ENCODE measurements at places on chromosomes 7 and 10.
A peak's percentile ranks its signal among the peaks of the same experiment; 100 is the strongest.

GRCh38 chr7:104130726-104131125 lies 77.1 kb downstream of the ORC5 start:
- DNase-seq, result peak; percentile 15

GRCh38 chr10:112792487-112793201 lies 157.4 kb upstream of the TCF7L2 start:
- DNase-seq, result no peak

GRCh38 chr7:5696346-5697110 lies 84.9 kb downstream of the RNF216 start:
- DNase-seq, result no peak

DNA sequence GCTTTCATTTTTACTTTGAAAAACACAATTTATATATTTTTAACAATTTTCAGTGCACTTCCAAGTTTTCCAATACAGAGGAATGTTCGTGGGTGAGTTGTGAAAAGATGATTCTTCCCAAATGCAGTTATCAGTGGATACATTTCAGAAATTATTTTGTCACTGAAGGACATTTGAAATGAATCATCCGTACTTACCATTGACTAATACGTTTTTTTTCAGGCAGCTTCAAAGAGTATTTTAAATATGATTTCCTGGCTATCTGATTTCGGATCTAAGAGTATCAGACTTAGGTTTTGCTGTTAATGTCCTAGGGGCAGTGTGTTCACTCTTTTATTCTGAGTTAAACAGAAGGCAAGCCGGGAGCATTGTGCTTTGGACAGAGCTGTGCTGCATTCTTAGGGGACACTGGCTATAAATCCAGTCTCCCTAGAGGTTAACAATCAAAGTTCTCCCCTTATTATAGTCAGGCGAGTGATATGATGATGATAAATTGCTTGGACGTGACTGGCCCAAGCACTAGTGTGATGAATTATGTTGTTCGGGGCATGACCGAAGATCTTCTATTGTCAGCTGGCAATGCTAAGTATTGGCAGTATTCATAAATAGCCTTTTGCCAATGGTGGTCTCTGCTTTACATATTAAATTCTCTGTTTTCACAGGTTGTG lies 4.5 kb downstream of the PTER start:
- DNase-seq, result no peak

DNA sequence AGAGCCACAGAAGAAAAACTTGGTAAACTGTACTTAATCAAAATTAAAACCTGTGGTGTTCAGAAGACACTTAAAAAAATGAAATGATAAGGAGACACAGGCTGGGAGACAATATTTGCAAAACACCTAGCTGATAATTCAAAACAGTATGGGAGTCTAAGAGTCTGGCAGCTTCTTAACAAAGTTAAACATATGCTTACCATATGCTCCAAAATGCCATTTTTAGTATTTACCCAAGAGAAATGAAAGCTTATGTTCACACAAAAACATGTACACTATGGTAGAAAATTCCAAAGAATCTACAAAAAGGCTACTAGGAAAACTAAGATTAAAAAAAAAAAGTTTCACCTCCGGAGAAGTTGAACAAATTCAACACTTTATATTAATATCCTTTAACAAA lies 48.6 kb downstream of the ITGB1 start:
- DNase-seq, result no peak

GRCh38 chr10:59319854-59320253 lies 42.5 kb downstream of the FAM13C start:
- DNase-seq, result no peak

GRCh38 chr10:71585564-71586290 lies 133.9 kb downstream of the C10orf105 start:
- no peak for DNase-seq

- DNase-seq, result no peak
Measured at GRCh38 chr10:109239371-109239770, 683.9 kb downstream of the XPNPEP1 start.

GRCh38 chr10:79454259-79454658 lies 8.8 kb upstream of the ZCCHC24 start:
- DNase-seq, result peak; percentile 86

- no peak for DNase-seq
Measured at GRCh38 chr7:20797042-20797461, 10.4 kb upstream of the SP8 start.

DNA sequence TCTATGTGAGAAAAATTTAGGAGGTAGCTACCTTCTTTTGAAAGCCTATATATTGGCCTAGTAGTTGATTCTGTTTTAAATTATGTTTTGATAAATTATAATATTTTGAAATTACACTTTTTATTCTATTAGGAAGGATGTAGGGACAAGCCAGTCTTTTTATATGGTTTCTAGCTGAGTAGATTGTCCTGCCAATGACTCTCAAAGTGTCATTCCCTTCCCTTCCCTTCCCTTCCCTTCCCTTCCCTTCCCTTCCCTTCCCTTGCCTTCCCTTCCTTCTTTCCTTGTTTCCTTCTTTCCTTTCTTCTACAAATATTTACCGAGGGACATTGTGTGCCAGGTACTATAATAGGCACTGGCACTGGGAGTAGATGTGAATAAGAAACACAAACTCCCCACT lies 99.7 kb upstream of the HDAC9 start:
- DNase-seq, result no peak

GRCh38 chr10:5196702-5197113 lies at the start of gene AKR1C4:
AKR1C4 (plus strand) TSS chr10:5196837; CDS start chr10:5196868, 31 bp downstream.
- no peak for DNase-seq

GRCh38 chr10:127987467-127988380 lies 80.8 kb downstream of the PTPRE start:
- peak; percentile 37 for DNase-seq

DNA sequence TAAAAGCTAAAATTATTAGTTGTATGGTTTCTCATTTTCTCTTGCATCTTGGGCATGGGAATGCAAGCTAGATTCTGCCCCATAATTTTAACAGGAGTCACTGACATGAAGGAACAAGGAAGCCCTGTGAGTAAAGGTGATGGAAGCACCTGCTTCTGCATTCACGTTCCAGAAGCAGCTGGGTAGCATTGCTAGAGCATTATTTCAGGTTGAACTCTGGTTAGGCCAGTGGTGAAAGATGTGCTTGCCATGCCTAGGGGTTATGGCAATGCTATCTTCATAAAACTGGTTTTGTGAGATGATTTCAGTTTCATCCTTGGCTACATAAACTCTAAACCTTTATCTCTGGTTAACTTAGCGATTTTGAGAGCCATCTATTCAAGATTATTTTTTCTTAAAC lies 151.4 kb downstream of the TFEC start:
- DNase-seq, result no peak

GRCh38 chr10:33341637-33342036 lies 7.2 kb upstream of the NRP1 start:
- peak; percentile 26 for DNase-seq

DNA sequence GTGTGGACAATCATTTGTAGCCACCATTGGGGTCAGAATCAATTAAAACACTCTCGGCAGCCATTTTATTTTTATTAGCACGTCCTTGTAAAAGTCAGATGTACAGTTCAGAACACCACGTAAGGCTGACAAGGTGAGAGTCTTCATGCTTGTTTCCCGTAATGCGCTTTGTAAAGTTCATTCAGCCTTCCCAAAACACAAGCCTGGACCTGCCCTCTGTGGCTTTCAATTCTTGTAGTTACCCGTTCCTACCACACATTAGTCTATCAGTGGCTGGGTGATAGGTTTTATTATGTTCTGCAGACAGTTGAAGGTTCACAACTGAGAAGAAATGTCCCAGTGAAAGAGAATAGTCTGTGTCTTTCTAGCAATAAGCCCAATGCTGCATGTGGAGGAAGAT lies 35.4 kb downstream of the GAD2 start:
- no peak for DNase-seq

DNA sequence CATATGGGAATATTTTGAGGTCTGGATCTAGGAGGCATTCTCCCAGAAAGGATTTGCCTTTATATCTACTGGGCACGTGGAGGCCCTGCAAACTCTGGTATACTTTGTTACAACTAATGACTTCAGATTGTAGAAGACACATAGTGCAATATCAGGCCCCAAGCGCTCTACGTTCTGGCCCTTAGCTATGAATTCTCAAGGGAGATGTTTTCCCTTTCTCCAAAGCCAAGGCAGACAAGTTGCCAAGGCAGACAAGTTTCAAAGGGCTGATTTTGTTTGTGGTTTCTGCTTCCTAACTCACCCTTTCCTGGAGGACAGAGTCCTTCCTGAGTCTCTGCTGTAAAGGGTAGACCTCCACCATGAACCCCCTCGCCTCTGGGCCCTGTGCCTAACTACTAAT lies 99.4 kb upstream of the CTTNBP2 start:
- no peak for DNase-seq

GRCh38 chr7:18191341-18191740 lies 163.7 kb upstream of the PRPS1L1 start:
- no peak for DNase-seq

DNA sequence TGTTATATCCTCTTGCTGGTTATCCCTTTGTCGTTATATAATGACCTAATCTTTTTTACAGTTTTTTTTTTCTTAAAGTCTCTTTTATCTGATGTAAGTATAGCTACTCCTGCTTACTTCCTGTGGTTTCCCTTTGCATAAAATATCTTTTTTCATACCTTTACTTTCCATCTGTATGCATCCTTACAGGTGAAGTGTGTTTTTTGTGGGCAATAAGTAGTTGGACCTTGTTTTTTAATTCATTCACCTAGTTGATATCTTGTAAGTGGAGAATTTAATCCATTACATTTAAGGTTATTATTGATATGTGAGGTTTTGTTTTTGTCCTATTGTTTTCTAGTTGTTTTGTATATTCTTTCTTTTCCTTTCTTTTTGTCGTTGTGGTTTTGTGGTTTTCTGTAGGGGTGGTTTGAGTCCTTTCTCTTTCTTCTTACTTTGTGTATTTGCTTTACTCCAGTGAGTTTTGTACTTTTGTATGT lies 168.6 kb downstream of the MLLT10 start:
- peak; percentile 18 for DNase-seq

- no peak for DNase-seq
Measured at GRCh38 chr7:139571190-139571589, 47.7 kb downstream of the CLEC2L start.

- peak; percentile 6 for DNase-seq
Measured at GRCh38 chr7:124318721-124319450, 286.0 kb upstream of the TMEM229A start.

DNA sequence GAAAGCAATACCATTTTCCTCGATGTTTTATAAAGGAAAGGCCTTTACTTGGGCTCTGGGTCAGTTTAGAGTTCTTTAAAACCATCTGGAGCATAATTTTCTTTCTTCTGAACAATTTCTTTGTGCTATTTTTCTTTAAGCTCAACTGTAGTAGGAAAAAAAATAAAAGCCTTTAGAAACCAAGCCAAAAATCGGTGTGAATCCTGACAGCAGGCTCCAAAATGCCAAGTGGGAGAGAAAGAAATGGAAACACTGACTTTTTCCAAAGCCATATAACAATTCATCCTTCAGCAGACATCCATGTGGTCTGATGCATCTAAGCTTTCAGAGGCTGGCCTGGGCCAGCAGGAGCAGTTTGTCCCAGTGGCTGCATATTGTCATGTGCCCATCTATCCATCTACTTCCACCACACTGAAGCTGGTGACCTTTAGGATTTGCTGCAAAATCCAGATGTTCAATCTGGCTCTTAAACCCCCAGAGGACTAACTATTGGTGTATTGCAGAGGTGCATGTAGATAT lies 23.0 kb upstream of the ITPRID1 start:
- no peak for DNase-seq

DNA sequence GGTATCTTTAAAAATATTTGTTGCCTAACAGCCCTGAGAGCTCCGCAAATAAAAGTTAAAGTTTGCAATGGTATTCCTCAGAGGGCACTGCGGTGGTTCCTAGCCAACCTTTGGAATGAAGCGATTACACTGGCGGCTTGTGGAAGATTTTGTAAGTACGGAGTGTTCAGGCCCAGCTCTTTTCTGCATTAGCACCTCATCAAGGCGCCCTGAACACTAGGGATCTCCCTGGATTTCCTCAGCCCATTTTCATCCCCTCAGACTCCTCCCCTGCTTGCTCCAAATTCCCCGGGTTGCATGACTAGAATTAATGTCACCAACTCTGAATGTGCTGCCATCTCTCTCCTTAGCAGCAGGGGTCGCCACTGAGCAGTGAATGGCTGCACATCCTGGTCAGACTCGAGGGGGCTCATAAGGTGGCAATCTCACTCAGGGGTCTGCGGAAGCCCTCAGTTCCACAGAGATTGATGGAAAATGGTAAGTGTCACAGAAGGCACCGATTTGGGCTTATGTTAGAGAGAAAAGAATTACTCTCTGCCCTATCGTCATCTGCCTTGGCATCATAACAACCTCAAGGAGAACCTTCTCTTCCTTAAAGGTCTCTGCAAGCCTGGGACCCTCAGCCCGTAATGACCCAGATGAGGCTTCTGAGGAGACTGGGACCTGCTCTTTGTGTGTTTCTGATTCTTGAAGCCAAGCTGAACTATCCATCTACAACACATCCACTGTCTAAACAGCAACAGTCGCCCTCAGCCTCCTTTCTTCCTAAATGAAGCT lies 262.8 kb upstream of the AOAH start:
- DNase-seq, result peak; percentile 54

GRCh38 chr10:53135897-53136253 lies 363.3 kb upstream of the MBL2 start:
- no peak for DNase-seq

GRCh38 chr7:38916396-38916795 lies 7.4 kb upstream of the VPS41 start:
- no peak for DNase-seq

DNA sequence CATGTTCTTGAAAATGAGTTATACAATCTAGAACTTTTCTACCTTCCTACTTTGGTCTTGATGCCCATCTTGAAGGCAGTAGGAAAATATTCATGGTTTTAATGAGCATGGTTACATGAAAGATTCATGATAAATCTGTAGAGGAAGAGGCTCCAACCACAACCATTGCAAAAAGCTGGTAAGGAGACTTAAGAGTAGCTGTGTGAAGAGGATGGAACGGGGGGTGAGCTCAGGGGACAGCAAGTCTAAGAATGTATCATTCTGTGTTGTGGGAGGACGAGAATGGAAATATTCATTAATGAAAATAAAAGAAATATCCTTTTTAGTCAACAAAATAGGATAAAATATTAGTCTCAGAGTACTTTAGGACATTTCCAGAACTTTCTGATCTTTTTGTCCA lies 81.1 kb downstream of the BMPER start:
- DNase-seq, result no peak
